Esophagus muscularis mucosa (tissue), 4 donors: ENCODE measurements at places on chromosomes 1 and 21. TPM values are rescaled to one million over a fixed set of nuclear protein-coding genes. Genes with fewer than 3 reads are reported as not detected.

GRCh38 chr1:234763910-234764309, 153.9 kb upstream of the IRF2BP2 start:
- no peaks in the 10 kb centered on the region for H3K36me3 ChIP-seq
- no peak overlapping the region for H3K27ac ChIP-seq
- DNase-seq: no peak
- H3K27me3 ChIP-seq: no peaks in the 10 kb centered on the region

GRCh38 chr21:27171707-27172106, 204.8 kb upstream of the ADAMTS5 start:
- H3K27me3 ChIP-seq: no peaks in the 10 kb centered on the region
- DNase-seq: no peak
- H3K27ac ChIP-seq: peak overlapping the region; percentile 18
- no peaks in the 10 kb centered on the region for H3K4me1 ChIP-seq

DNA sequence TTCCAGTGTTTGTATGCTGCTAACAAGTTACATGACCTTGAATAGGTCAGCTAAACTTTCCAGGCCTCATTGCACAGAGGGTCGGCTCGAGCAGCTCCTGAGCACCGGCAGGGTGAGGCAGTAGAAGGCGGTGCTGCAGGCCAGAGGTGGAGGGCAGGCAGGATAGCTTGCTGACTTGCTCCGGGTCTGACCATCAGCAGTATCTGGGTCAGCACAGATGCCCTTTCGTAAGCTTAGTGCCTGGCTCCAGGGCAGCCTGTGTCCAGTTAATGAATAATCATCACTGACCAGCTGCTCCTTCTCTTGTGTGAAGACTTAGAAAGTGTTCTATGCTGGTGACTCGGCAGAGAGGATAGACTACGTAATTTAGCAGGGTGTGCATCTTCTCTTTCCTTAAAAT, 6.9 kb downstream of the MAPKAPK2 start:
- no peak overlapping the region for H3K4me3 ChIP-seq
- H3K36me3 ChIP-seq: no peaks in the 10 kb centered on the region
- H3K27me3 ChIP-seq: no peaks in the 10 kb centered on the region
- peaks cover 87% of the 10 kb centered on the region for H3K4me1 ChIP-seq

PTPN7 gene
- 1.7 TPM for total RNA-seq
